ENCODE measurements at places on chromosomes 4 and X. TPM values are rescaled to one million over a fixed set of nuclear protein-coding genes. Genes with fewer than 3 reads are reported as not detected.

DCX gene
- not detected for total RNA-seq

PITX2 gene
- total RNA-seq, result 1.3 TPM

- no peak for DNase-seq
These were observed 4.8 kb downstream of the MSANTD1 start for GRCh38 chr4:3253808-3254207.

- no peak for DNase-seq
These were observed 211.8 kb upstream of the CPEB2 start for GRCh38 chr4:14790494-14790893.

- DNase-seq, result peak; percentile 23
These were observed 446 bp upstream of the UBE2A start for GRCh38 chrX:119573840-119574393.

DNA sequence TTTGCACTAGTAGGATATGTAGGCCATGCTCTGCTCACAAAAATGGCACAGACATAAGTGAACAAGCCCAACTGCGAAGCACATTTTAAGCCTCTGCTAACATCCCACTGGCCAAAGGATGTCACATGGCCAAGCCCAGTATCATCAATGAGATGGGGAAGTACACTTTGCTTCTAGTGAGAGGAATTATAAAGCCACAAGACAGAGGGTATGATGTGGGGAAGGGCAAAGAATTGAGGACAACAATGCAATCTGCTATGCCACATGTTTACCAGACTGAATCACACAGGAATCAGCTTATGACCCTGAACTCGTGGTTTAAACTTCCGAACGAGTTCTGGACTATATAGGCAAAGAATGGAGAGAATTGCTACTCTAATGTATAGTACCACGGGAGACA is 39.1 kb downstream of the SUPT20HL1 start:
- no peak for DNase-seq

DNA sequence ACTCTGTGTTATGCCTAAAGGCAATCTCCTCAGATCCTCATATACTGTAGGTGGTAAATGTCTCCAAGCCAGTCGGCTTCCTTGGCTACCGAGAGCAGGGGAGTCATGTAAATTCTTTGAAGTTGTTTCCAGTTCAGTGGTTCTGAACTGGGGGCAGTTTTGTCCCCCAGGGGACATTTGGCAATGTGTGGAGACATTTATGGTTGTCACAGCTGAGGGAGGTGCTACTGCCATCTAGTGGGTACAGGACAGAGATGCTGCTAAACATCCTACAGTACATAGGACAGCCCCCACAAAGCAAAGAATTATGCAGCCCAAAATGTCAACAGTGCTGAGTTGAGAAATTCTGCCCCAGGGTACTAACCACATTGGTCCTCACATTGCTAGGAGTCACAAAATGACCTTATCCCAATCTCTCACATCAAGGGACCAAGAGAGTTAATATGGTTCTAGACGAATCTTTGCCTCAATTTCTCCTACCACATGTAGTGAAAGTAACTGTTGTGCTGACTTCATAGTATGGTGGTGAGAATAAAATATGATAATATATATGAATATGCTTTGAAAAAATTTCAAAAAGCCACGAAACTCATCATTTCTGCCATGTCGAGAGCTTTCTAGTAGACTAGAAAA is 104.4 kb upstream of the ARHGAP24 start:
- peak; percentile 6 for DNase-seq

All from Daoy (cell line).